ENCODE measurements at places on chromosomes 3 and 15.

GRCh38 chr15:86322629-86323028 lies 243.0 kb downstream of the AGBL1 start:
- no peak for DNase-seq

GRCh38 chr3:117631781-117632180 lies 922.2 kb downstream of the TUSC7 start:
- DNase-seq = no peak

DNA sequence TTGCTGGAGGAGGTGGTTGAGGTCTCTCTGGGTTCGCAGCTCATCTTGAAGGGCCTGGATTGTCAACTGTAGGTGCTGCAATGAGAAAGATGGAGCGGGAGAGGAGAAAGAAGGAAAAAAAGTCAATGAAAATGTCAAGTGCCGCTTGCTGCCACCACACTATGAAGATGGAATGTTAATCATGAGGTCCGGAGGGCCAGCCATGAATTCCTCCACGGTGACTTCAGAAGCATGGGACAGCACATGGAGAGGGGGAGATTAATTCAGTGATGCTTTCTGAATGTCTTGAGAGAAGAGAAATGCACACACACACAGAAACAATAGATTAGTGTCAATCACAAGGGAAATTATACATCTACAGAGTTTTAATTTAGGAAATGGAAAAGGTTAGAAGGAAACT lies 171.9 kb downstream of the ERC2 start:
- DNase-seq = no peak

DNA sequence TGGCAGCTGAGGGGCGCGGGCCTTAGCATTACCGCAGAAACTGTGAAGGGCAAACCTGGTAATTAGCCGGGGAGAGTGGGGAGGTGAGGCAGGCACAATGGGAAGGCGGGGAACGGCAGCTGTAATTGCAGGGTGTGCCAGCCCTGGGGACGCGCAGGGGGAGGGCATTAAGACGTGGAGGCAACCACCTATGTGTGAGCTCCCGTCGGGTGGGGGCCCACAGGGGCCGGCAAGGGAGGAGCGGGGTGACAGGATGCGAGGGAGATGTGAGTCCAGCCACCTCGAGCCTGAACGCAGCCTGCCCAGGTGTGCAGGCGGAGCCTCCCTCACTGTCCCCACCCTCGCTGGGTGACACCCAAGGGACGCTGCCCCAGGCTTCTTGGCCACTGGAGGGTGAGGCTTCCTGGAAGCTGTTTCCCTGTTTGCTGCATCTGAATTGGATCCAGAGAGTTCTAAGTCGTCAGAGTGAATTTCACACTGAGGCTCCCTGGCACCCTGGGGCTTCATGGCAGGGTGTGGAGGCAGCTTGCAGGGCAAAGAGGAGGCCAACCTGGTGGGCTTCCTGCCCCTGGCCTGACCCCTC lies 130.6 kb upstream of the MEF2A start:
- DNase-seq = peak; percentile 1

GRCh38 chr15:43954181-43954621 lies 127.4 kb downstream of the WDR76 start:
- DNase-seq = no peak

GRCh38 chr3:98630416-98630815 lies 37.0 kb upstream of the CPOX start:
- no peak for DNase-seq

DNA sequence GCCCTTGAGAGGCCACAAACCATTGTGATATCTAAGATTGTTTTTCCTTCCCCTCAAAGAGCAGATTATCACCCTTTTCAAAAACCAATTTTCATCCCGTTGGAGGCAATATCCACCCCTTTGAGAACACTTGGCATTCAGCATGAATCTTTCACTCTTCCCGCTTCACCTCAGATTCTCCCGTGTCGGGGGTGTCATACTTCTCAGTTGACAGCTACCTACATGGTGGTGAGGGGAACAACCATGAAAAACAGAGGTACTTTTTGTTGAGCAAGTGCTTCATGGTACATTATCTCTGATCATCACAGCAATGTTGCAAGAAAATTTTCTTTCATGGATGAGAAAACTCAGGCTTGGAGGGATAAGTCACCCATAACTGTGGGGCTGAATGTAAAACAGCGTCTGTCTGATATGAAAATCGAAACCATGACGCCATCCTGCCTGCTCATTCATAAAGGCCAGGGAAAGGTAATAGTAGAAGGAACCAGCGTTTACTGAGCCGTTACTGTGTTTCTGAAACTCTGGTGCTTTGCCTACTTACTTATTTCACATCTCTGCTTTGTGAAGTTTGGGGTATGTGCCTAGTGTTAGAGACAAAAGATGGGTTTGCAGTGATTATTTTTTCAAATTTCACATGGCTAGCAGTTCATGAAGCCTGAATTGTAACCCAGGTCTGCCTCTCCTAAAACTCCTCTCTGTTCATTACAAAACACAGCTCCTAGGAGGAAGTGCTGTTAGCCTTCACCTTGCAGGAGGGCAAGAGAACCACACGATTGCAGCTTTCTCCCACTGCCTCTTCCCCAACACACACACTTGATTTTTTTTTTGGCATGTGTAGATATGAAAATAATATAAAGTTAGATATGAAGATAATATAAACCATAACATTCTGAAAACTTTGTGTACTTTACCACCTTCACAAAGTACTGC lies 35.4 kb downstream of the SV2B start:
- no peak for DNase-seq

- no peak for DNase-seq
These were observed 2.9 kb upstream of the PRRT3 start for GRCh38 chr3:9955067-9955502.

GRCh38 chr3:113249111-113249510 lies 37.8 kb downstream of the BOC start:
- DNase-seq = no peak

DNA sequence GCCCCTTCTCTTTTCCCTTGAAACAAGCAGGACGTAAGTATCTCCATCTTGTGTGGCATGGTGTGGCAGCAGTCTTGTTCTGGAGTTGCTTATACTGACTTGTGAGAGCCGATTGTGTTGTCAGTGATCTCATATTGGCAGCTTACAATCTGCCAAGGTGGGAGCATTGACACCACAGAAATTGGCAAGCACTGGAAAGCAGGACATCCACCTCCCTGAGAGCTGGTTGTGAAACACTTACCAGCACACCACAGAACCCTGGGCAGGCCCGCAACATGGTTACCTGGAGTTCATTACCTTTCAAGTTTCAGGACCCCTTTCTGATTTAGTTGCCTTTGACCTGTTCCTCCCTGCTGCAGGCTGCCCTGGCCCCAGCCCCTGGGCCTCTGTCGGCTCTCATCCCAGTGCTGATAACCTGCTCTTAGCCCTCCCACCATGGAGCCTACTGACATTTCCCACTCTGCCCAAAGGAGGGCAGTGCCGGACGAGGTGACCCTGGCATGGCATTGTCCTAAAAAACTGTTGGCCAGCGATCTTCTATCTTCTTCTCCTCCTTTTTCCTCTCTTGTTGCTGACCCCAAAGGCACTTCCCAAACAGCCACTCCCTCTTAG lies 10.6 kb upstream of the ATP2B2 start:
- DNase-seq = no peak

GRCh38 chr3:108300103-108300849 lies 3.9 kb downstream of the HHLA2 start:
- no peak for DNase-seq

DNA sequence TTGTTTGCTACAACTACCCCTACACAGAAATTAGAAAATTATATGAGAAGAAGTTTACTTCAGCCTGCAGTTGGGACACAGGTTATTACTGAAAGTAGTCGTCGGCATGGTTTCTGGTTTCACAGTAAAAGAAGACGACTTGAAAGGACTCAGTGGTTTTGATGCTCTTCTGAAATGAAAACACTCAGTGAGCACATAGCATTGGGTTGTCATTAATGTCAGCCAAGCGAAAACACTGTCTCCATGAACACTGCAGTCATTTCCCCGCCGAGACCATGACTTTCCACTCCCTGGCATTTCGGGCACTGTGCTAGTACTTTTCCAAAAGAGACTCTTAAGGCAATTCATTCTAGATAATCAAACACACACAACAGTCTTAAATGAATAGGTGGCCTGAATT lies 69.2 kb upstream of the ICE2 start:
- DNase-seq = peak; percentile 76

DNA sequence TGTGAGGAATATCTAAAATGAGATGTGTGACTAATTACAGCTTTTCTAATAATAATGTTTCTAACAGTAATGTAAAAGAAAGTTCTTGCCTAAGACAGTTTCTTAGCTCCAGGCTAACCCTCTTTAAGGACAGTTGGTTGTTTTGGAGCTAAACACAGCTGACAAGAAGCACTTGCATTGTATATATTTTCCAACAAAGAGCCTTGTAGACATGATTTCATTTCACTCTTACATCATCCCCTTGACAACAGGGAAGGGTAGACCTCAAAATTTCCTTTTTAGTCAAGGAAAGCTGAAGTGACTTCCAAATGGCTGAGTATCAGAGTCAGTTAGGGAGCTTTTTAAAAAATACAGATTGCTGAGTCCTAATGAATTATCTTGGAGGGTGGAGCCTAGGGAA lies 4.1 kb downstream of the ARID3B start:
- DNase-seq = no peak

DNA sequence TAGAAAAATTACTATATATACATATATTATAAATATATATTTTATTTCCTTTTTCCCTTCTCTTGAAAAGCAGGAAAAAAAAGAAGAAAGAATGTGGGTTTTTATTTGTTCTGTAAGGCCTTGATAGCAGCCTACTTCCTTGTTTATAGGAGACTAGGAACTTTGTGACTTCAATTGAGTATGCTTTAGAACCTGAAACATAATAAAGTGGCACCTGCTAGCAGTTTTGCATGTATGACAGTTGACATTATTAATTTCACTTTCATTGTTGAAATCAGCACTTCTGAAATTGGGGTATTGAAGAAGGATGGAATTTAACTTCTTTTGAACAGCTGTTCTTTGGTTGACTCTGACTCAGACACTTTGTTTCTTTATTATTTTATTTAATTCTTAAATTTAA lies 56.9 kb downstream of the GLCE start:
- no peak for DNase-seq

- no peak for DNase-seq
These were observed 13.8 kb downstream of the PTPN9 start for GRCh38 chr15:75565062-75565970.
